ENCODE measurements at places on chromosomes 7 and 10.

DNA sequence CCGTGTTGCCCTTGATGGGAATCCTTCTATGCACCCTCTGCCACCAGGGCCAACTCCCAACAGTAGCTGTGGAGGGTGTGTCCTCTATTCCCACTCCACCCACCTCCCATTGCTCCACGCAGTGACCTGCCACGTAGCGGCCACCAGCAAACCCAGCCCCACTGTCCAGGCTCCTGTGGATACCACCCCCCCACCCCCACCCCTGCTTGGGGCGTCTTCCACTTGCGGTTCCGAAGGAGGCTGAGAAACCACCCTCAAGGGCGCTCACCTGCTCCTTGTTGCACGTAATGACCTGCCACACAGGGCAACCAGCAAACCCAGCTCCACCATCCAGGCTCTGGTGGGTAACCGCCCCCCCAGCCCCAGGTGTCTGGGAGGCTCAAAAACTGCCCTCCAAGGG, 72.0 kb downstream of the DIP2C start:
- DNase-seq: no peak

DNA sequence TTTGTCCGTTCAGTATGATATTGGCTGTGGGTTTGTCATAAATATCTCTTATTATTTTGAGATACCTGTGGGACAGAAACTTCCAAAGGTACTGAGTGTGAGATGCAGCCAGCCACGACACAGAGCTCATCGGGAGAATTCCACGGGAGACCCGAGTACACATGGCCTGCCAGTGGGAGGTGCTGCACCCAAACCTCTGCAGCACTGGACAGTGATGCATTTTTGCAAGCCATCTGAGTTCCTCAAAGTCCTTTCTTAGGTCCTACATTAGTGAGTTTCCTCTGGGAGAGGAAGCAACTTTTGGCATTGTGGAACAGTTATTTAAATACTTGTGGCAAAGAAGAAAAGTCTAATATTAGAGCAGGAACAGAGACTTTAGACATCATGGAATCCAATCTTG, 77.5 kb downstream of the ARID5B start:
- DNase-seq: no peak

DNA sequence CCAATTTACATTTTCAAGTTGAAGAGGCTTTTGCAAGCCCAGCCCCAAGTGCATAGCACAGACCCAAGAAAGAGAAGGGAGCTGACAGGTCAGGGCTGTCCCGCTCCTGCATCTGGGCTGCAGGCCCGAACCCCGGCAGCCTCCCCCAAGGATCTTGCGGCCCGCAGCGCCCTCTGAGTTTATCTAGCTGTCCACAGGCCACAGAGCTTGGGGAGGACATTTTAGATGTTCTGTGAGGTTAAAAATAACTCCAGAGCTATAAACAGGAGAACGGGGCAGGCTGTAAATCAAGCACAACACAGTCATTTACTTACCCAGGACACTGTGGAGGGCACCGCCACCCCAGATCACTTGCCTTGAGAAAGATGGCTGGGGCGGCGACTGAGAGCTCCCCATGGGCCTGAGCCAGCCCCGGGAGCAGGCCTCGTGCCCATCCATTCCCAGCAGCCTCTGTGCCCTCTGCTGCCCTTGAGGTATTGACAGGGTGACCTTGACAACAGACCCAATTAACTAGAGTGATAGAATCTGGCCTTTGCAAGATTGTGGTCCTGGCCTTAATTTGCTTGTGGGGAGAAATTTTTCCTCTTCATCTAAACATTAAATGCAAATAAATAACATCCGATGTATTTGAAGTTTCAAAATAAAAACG, 563.0 kb downstream of the TCERG1L start:
- no peak for DNase-seq

DNA sequence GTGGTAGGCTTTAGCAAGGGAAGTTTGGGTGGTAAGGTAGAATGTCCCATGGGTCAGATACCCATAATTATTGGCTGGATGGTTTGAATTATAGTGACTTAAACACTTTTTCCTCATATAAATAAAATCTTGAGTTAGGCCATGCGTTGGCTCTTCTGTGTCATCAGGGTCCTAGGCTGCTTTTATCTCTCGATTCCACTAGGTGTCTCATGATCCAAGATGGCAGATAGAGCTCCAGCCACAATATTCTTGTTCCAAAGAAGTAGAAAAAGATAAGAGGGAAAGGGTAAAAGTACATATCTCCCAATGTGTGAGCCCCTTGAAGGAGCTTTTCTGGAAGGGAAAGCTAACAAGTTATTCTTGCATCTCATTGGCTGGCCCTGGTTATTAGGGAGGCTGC, 144.7 kb downstream of the GRK5 start:
- no peak for DNase-seq

DNA sequence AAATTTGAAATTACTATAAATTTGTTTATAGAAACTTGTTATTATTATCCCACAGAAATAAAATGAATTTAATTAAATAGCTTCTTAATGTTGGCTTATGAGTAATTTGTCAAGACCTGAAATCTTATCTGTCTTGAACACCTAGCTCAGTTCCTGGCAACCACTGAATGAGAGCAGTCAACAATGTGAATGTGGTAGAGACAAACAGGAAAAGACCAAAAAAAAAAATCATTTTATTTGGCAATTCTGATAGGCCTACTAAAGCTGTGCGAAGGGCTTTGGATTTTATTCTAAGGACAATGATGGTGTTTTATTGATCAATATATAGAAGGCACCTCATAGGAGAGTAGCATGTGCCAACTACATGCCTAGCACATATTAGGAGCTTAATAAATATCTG, 127.8 kb upstream of the RSU1 start:
- DNase-seq: no peak

- DNase-seq: no peak
These were observed 21.4 kb downstream of the DNAJB12 start for GRCh38 chr10:72333112-72334015.

DNA sequence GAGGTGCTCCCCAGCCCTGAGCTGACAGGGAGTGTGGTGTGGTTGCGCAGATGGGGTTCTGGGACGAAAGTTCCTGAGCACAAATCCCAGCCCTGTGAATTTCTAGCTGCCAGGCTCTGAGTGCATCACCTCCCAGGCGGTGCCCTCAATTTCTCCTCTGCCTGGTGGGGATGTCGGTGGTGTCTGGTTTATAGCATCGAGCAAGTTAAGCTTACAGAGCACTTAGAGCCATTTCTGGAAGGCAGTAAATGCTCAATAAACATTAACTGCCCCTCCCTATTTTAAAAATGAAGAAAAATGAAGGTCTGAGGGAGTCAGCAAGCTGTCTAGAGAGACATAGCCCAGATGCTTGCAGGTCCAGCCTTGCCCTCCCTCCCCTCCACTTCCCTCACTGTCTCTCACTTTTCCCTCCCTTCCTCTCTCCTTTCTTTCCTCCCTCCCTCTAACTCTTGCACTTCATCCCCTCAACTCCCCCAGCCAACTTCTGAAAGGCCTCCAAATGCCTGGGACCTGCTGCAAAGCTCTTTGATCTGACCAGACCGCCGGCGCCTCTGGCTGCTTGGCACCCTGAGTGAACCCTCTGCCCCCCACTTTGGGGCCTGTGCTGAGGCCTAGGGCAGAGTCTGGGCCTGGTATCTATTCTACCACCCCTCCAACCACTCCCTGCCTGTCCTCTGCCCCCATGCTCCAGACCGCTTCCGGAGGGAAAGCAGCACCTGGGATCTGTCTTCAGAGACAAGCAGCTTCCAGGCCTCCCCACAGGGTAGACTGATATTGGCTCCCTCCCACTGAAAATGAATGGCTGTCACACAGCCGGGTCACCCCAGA, 438.3 kb downstream of the RPS24 start:
- DNase-seq: peak; percentile 98

- peak; percentile 12 for DNase-seq
These were observed 13.6 kb downstream of the PON2 start for GRCh38 chr7:95421000-95421846.

GRCh38 chr10:49183596-49184542, 4.3 kb downstream of the TMEM273 start:
- peak; percentile 4 for DNase-seq

GRCh38 chr10:15314482-15315045, 56.5 kb downstream of the FAM171A1 start:
- no peak for DNase-seq

- no peak for DNase-seq
These were observed 115.7 kb downstream of the PDE1C start for GRCh38 chr7:31954500-31954899.

DNA sequence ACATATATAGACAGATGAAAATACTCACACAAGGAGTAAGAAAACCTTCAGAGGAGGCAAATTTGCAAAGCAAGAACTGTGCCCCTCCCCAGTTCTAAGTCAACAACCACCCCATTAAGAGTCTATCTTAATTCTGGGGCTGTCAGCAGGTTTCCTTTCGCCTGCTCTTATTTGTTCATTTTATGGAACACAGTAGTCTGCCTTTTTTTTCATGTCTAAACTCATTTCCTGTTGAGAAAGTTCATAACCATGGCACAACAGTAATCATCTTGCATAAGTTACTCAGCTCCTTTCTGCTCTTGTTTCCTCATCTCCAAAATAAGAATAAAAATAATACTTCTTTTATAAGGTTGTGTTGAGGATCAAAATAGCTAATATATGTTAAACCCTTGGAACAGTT, 25.8 kb upstream of the AMPH start:
- DNase-seq: peak; percentile 12

DNA sequence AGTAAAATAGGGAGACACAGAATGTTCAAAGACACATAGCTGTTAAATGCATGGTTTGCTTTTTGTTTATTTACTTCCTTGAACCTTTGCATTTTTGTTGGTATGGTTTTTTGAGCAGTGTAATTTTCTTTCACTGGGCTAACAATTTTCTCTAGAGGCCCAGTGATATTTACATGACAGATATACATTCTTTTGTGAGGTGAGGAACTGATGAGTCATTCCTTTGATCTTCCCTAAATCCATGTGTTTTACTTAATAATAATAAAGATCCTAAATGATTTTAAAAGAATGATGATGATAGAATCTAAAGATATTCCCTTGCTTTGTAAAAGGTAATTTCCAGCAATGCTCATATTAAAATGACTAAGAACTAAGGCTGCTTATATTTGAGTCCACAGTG, 188.5 kb upstream of the ANK3 start:
- DNase-seq: no peak

DNA sequence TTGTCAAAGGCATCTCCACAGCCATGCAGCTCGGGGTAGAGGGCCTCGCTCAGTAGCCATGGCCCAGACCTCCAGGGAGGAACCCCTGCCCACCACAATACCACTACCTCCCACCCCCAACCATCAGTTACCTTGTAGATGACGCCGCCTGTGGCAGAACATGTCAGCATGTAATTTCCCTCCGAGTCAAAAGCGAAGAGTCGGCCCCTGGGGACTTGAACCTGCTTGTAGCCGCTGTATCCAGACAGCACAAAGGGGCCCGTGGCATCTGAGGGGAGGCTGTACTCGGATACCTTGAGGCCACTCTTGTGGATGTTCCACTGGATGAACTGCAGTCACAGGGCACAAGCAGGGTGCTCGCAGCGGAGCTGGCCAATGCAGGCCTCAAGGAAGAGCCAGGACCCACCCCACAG, 16.3 kb upstream of the CYREN start:
- DNase-seq: no peak

GRCh38 chr7:87627634-87627994, 584 bp upstream of the RUNDC3B start:
- DNase-seq: no peak

DNA sequence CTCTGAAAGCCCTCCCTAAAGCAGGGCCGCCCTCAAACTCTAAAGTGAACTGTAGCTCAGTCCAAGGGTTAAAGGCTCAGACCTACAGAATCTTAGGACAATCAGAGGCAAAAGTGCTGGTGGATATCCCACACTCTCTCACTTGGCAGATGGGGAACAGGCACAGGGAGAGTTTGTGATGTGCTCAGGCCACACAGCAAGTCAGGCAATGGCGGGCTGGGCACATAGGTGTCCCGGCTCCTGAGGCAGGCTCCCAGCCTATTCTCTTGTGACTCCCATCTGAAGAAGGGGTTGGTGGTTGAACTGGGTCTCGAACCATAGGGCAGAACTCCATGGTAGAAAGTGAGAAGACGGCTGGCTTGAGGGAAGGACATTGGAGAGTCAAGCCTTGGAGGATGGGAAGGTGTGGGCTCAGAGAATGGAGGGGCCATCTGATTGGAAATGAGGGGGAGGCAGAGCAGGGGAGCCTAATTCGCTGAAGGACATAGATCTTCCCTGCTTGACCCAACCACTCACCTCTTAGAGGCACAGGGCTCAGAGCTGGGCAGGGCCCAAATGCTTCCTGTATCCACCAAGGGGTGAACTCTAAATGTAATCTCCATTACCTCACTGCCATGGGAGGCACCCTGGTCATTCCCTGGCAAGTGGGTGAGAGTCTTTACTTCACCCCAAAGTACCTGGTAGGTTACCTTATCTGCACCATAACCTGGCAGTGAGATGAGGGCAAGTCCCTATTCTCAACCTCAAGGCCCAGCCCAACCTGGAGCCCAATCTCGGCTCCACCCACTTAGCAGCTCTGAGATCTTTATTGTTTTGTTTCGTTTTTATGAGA, 4.9 kb upstream of the ZMIZ1 start:
- no peak for DNase-seq

DNA sequence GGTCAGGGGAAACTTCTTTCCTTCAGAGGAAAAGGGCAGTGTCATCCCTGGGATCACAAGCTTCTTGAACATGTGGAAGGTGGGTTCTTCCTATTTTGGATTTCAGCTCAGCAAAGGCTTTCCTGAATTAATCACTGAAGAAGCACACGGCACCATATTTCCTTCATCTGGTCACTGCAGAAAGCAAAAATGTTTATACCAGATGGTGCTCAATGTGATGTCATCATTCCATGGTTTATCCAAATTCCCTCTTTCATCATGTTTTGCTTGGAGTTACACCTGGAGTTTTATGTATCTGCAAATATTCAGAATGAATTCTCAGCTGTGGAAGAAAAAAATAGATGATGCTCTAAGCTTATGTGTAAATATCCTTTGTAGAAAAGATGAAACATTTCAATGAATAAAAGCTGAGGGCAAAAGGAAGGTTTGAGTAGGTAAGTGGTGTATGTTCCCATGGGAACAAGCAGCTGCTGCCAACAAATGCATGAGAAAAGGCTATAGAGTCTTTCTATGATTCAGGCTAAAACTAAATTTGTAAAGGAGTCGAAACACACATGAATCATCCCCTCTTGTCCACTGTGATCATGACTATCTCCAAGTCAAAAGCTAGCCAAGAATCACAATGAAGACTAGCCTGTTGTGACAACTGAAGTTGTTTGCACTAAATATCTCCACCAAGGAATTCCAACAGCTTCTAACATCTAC, 26.9 kb upstream of the BPGM start:
- DNase-seq: no peak

- no peak for DNase-seq
These were observed 89.1 kb downstream of the CNOT4 start for GRCh38 chr7:135420786-135421185.
